ENCODE measurements at places on chromosomes 1 and 21.

GRCh38 chr1:212238552-212238951, 46.7 kb upstream of the PPP2R5A start:
- DNase-seq, result no peak

GRCh38 chr1:69494221-69494620, 73.5 kb upstream of the LRRC7 start:
- DNase-seq, result no peak

DNA sequence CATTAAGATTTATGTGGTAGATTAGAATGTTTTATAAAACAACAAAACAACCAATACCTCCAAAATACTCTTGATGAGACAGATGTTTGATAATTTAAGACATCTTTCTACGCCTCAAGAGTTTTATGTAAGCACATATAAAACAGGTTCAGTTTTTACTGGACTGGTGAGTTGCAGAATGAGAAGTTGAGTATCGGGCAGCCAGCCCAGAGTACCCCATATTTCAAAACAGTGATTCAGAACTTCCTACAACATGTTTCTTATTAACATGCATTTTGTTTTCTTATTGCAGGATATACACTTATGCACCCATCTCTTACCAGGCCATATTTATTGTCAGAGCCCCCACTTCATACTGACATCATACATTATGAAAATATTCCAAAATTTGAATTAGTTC, 91.4 kb upstream of the RAVER2 start:
- DNase-seq, result no peak

GRCh38 chr1:102834688-102835320, 273.5 kb downstream of the COL11A1 start:
- DNase-seq, result no peak

- peak; percentile 83 for DNase-seq
Measured at GRCh38 chr1:31396633-31397351, 16.2 kb upstream of the SERINC2 start.

DNA sequence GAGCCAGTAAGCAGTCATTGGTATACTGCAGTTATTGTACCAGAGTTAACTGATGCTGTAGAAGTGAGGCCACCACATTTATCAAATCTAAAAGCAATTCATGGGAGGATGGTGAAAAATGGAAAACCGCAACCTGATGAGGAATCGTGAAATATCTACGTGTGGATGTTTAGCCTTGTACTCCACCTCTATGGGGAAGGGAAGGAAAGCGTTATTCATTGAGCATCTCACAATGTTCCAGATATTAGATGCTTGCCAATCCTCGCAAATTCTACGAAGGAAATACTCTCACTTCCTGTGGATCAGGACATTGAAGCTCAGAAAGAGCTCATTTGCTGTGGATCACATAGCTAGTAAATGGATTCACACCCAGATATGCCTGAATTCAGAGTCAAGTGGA, 77.3 kb downstream of the LRRC8D start:
- DNase-seq, result no peak

- peak; percentile 63 for DNase-seq
Measured at GRCh38 chr1:92211166-92211565, 6.5 kb upstream of the C1orf146 start.

DNA sequence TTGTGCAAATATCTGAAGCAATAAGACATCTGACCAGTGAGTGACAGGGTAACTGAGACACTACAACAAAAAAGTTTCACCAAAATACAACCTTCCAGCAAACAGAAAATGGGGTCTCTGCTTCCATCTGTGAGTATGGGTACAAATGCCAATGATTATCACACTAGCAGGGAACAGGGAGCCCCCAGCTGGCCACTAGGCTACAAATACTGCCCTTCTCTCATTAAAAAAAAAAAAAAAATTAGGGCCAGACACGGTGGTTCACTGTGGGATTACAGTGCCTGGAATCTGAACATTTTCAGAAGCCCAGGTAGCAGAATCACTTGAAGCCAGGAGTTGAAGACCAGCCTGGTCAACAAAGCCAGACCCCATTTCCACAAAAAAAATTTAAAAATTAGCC, 48.4 kb upstream of the EDARADD start:
- no peak for DNase-seq

DNA sequence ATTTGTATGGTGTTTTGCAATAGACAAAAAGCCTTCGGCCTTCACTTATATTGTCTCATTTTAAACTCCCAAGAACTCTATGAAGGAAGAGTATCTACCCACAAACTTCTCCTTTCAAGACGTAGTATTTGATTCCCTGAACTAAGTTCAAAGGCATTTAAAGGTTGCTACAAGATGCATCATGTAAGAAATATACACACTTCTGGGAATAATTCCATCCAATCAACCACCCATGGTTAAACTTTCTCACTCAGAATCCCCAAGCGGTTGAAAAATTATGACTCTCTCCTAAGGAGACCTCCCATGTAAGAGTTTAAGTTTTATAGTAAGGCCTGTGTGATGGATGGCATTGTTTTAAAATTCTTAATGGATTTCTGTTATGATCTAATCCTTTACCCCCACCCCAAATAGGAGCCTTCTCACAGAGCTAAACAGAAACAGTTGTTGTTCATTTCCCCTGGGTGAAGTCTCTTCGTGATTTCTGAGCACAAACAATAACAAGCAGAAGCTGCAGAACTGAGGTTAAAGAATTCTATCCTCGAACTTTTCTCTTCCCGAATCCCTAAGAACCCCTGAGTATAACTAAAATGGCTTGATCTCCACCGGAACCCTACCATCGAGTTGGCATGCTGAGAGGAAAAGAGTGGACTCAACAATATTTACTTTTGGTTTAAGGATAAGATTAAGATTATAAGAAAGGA, 185.0 kb downstream of the TGFBR3 start:
- no peak for DNase-seq

- DNase-seq, result no peak
Measured at GRCh38 chr1:60225486-60225885, 151.9 kb upstream of the C1orf87 start.

DNA sequence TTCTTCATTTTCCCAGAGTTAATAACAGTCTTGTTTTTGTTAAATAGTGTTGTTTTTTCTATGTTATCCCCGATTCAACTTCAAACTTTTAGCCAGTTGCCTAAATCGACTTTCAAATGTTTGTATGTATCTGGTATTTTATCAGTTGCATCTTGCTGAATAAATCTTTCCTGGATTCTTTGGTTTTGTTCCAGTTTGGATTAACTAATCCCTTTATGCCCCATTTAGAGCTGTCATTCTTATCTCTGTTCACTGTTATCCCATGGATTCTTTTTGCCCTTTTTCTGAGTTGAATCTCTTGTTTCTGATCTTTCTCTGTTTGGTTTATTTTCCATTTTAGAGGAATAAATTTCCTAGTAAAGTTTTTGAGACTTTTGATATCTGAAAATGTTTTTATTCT, 31.1 kb upstream of the PTCH2 start:
- no peak for DNase-seq

GRCh38 chr1:170729225-170730002, 65.5 kb downstream of the PRRX1 start:
- no peak for DNase-seq

- DNase-seq, result no peak
Measured at GRCh38 chr1:11151114-11151513, 38.0 kb upstream of the ANGPTL7 start.

DNA sequence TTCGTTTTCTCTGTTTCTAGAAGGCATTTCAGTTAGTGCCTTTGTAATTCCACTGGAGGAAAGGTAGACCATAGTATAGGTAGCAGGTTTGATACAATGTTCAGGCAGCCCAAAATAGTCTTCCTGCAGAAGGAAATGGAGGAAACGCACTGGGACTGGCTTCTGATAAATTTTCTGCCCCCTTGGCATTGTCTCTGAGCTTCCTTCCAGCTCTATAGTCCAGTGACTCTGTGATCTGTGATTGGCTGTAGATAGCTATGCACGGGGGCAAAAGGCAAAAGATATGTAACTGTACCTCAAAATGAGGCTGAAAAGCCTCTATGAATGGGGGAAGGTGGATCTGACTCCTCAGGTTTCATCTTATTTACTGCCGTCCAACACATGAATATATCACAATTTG, 5.8 kb upstream of the MAGOH start:
- DNase-seq, result no peak

- DNase-seq, result no peak
Measured at GRCh38 chr1:107267489-107267888, 126.7 kb downstream of the NTNG1 start.

DNA sequence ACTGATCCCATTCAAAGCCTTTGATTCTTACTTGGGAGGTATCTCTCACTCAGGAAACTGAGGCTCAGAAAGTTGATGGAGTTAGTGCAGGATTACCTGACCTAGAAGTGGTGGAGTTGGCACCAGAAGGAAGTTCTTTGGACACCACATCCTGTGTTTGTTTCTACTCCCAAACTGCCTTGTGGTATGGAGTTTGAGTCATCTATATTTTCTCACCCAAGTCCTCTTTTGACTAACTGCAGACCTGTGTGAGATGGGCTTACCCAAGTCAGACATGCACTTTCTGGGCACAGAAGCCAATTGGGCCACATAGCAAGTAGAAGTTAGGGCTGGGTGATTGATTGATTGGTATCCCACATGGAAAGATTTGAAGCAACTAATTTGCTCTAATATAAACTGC, 36.1 kb downstream of the FGGY start:
- peak; percentile 23 for DNase-seq

GRCh38 chr1:32991386-32991785, 26.8 kb upstream of the RNF19B start:
- no peak for DNase-seq

DNA sequence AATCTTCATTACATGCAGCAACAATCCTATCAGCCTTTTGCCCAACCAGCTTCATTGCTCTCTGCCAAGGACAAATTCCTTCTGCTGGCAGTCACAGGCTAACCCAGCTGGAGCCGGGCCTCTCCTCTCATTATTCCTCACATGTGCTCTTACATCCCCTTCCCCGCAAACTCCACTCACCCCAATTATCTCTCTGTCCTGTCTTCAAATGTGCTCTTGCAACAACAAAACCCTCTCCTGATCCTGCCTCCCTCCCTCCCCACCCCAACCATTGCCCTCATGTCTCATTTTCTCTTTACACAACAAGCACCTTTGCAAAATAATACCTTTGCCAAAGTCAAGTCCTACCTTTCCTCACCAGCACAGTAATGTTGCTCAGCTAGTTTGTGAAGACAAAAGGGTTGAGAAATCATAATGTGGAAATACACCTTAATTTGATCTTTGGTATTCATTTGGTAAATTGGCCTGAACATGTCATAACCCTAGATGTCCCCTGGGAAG, 36.0 kb upstream of the DHCR24 start:
- no peak for DNase-seq

DNA sequence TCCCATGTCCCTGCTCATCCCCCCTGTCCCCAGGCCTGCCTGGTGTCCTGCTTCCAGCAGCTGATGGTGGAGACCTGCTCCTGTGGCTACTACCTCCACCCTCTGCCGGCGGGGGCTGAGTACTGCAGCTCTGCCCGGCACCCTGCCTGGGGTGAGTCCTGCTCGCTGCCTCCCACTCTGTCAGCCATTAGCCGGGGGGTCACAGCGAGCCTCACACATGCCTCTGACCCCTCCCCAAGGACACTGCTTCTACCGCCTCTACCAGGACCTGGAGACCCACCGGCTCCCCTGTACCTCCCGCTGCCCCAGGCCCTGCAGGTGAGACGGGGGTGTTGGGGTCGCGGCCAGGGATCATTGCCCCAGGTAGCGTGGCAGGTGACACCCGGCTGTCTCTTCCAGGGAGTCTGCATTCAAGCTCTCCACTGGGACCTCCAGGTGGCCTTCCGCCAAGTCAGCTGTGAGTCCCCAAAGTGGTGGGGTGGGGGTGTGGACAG, 10.0 kb downstream of the SCNN1D start:
- no peak for DNase-seq

DNA sequence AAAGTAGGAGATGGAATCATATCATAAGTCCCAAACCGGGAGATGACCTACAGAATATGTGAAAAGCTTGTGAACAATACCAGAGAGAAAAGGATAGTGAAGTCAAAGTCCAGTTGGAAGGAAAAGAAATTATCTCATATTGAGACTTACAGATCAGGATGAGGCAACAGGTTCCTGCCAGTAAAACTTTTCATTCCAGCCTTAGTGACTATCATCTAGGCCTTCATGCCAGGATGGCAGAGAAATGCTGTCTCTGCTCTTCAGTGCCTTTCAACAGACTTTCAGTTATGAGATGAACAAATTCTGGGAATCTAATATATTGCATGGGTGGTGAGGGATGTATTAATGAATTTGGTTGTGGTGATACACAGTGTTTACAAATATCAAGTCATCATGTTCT, 52.3 kb downstream of the NTMT2 start:
- DNase-seq, result no peak

DNA sequence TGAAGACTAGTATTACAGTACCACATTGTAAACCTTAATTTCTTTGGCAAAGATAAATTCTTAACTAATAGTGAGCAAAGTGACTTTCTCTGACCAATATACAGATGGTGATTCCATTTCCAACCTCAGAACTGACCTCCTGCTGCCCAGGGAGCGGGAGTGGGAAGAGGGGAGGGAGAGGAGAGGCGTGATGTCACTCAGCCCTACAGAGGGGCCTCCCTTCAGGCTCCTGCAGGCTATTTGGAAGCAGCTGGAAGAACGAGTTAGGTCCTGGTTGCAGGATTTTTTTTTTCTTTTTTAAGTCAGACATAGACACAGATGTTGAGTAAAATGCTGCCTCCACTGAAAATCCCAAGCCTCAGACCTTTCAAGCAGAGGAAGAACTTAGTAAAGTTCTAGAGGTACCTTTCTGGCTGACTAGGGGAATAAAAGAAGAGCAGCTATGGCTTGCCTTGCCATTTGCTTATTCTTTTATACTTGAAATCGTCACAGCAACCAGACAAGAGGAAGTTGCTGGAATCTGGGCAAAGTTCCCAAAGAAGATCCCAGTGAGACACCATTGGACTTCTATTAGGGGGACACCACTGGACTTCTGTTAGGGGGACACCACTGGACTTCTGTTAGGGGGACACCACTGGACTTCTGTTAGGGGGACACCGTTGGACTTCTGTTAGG, 54.5 kb downstream of the EXO1 start:
- DNase-seq, result no peak

DNA sequence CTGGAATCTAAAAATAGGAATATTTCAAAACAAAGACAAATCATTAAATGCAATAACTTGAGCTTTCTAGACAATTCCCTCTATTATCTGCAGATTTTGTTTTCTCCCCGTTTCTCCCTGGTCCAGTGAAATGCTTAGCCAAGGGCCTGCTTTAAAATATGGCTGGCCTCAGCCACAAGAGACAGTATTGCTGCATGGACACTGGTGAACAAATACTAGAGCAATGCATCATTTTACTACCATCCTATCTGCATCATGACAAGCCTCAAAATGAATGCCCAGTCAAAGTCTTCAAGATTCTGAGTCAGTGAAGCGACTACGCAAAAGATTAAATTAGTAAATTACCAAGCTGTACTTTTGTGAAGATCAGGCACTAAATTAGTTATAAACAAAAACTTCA, 80.5 kb downstream of the ENAH start:
- DNase-seq, result peak; percentile 13

All from non-pigmented ciliary epithelial cell (primary cell).